Stimulated activated CD4-positive, alpha-beta T cell treated with anti-CD3 and anti-CD28 coated beads, Interleukin-12 subunit alpha, Interleukin-12 subunit beta, amount 100 ng/mL, for 48 hours (primary cell): ENCODE measurements at places on chromosomes 2 and 18.

- DNase-seq: no peak
Measured at GRCh38 chr18:35117951-35118411, 76.8 kb downstream of the MAPRE2 start.

- no peak for DNase-seq
Measured at GRCh38 chr18:8982416-8983183, 119.9 kb upstream of the NDUFV2 start.

DNA sequence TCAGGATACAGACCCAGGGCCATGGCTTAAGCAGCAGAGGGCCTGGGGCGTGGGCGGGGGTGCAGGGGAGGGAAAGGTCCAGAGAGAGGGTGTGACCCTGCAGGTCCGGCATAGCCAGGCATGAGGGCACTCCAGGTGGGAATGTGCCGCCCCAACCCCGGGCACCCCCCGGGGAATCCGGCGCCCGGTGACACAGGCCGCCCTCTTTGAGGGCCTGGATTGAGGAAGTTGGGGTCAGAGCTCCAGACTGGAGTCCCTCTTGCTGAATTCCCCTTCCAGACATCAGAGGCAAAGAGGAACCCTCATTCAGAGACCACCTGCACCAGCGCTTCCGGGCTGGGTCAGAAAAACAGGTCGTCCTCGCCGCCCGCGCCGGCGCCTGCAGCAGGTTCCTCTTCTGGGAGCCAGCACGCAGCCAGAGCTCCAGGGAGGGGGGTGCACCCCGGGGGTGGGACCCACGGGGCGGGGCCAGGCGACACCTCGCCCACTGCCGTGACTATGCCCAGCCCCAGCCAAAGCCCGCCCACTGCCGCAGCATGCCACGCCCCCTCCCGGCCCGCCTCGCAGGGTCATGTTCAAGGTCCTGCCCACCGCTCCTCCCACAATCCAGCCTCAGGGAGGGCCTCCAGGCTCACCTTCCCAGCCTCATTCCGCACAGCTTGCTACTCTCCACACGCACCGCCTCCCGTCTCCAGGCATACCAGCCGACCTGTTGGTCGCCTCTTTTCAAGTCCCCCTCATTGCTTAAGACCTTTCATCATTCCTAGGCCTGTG, 98.3 kb upstream of the ID2 start:
- peak; percentile 71 for DNase-seq

GRCh38 chr2:75787532-75788132, 76.9 kb upstream of the GCFC2 start:
- no peak for DNase-seq

- no peak for DNase-seq
Measured at GRCh38 chr2:55916473-55917049, 7.0 kb downstream of the EFEMP1 start.

- no peak for DNase-seq
Measured at GRCh38 chr2:128692895-128693742, 374.5 kb upstream of the HS6ST1 start.

GRCh38 chr2:69742322-69742952, 503 bp downstream of the ANXA4 start:
- no peak for DNase-seq

DNA sequence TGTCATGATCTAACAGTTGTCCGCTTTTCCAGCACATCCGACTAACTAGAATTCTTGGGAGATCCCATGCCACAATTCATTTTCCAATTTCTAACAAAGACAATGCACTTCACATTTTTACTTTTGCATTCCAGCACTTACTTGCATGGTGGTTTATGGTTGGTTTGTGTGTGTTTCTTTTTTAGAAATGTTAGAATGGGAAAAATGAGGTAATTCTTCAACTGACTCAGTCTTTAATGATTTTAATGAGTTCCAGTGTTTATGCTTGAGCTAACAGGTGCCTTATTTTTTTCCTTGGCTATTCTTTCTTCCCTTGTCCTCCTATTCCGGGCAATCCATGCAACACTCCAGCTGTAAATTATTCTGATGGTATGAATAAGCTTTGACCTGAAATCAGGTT, 46.4 kb downstream of the SLC8A1 start:
- DNase-seq: no peak

DNA sequence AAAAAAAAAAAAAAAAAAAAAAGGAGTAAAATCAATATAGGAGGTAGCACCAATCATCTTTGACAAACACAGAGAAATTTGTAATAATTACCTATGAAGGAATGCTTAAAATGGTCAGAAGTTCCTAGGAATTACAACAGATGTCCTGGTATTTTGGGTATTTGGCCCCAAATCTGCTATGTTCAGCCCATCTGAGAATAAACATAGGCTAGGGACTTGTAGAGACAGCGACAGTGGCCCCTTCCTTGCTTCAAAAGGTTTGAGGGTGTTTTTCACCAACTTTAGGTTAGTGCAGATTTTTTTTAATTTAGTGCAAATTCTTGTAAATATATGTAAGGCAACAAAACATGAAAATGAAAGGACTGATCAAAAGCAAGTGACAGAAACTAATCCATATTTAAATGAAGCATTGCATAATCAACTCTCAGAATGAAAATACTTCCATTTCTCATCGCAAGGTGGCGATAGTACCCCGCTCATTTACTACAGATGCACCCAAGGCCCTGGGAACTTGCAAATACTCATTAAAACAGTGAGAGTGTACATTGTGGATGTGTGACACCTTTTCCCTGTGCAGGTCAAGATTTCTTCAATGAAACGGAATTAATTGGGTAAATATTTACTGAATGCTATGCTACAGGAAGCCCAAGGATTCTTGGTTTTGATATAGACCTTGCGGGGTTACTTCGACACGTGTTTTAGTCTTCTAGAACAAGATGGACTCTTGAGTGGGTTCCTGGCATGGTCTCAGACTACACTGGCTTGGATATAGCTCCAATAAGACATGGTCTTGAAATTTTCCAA, 44.6 kb downstream of the FAM124B start:
- DNase-seq: peak; percentile 80

DNA sequence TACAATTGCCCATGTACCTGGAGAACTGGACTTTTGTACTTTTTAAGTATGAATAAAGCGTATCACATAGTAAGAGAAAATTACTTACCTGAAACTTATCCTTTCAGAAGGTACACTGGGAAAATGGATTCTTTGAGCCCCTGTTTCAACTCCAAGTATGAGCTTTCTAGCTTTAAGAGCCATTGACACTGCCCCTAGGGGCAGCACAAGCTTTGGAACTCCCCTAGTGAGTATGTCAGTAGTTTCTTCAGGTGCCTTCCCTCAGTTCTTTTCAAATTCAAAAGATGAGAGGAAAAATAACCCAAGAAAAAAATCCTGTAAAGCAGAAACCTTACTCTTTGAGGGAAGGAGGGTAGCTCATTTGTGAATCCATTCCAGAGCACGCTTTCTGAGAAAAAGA, 124.1 kb downstream of the MEMO1 start:
- DNase-seq: no peak

DNA sequence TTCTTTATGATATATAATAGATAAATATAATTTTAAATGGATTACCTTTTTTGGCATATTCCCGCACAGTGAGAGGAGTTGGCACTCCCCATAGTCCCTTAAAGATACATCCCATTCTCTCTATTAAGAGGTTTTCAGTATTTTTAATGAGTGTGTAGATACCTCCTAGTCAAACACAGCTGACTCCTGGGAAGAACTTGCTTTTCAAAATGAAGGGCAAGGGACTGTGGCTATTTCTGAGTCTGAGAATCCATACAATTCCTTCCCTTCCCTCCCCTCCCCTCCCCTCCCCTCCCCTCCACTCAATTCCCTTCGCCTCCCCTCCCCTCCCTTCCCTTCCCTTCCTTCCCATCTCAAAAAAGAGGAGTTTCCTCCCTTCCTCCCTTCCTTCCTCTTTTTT, 93.5 kb downstream of the PRPF40A start:
- DNase-seq: no peak

DNA sequence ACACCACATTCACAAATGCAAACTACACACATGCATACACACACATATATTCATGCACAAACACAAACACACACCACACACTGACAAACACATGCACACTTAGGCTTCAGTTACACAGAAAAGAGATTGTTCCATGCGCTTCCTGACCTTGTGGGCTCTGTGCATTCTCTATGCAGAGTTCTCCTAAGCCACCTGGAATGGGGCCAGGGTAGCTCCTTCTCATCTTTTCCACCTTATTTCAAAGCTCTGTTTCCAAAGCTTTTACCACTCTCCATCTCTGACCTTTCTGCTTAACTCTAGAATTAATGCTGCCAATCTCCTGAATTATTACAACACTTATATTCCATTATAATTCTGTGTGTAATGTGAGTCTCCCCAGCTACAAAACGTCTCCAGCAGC, 522.3 kb upstream of the MYT1L start:
- DNase-seq: no peak
